ENCODE measurements at places on chromosomes 11 and 22. TPM values are rescaled to one million over a fixed set of nuclear protein-coding genes. Genes with fewer than 3 reads are reported as not detected.

ANKRD13D gene
- 32.3 TPM for total RNA-seq

TRIM49 gene
- total RNA-seq, result not detected

MPZL3 gene
- 7.4 TPM for total RNA-seq

UPK2 gene
- total RNA-seq, result not detected

POLR2L gene
- 213 TPM for total RNA-seq

DNA sequence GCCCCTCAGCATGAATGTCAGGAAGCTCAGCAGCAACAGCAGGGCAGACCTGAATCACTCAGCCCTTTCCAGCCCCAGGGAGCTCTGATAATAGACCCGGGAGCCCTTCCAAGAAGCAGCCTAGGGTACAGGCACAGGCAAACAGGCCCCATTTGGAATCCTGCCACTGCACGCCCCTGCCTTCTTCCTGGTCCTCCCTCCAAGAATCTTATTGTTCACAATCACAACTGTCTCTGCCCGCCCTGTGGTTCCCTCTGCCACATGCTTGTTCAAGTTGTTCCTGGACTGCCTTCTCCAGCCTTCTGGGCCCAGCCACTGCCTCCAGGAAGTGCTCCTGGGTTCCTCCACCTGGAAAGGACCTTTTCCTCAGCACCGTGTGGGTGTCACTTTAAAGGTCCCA is 54.6 kb downstream of the LRRC32 start:
- no peak for DNase-seq

DNA sequence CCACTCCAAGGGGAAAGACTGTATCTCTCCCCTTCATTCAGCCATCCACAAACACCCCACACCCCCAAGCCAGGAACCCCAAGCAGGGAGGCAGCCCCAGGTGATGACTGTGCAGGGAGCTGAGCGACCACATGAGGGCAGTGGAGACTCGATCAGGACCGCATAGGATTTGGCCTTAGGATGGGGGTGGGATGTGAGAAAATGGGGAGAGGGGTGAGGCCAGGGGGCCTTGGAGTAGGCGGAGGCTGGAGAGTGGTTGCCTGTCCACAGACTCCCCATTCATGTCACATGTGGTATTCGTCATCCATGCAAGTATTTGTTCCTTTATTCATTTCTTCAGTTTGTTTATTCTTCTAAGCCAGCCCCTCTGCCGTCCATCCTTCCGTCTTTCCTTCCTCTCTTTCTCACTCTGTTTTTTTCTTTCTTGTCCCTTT is 2.7 kb upstream of the RHOD start:
- no peak for DNase-seq

- DNase-seq, result no peak
Observed at GRCh38 chr11:86186386-86186785, 58.2 kb upstream of the EED start.

DNA sequence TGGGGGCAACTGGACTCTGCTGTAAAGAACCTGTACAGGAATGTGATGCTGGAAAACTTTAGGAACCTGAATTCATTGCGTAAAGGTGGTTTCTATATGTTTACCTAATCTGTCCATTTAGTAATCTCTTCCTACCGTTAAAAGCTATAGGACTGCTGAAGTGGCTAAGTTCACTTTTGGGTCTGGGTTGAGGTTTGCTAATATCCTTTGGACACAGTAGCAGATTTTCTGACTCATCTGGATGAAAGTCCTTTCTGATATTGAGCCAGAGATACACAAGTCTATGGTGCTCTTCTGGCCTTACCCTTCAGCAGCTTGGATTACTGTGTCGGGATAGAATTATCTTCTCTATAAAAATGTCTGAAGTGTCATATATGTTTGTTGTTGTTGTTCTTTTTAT is 16.9 kb downstream of the ZNF215 start:
- no peak for DNase-seq

DNA sequence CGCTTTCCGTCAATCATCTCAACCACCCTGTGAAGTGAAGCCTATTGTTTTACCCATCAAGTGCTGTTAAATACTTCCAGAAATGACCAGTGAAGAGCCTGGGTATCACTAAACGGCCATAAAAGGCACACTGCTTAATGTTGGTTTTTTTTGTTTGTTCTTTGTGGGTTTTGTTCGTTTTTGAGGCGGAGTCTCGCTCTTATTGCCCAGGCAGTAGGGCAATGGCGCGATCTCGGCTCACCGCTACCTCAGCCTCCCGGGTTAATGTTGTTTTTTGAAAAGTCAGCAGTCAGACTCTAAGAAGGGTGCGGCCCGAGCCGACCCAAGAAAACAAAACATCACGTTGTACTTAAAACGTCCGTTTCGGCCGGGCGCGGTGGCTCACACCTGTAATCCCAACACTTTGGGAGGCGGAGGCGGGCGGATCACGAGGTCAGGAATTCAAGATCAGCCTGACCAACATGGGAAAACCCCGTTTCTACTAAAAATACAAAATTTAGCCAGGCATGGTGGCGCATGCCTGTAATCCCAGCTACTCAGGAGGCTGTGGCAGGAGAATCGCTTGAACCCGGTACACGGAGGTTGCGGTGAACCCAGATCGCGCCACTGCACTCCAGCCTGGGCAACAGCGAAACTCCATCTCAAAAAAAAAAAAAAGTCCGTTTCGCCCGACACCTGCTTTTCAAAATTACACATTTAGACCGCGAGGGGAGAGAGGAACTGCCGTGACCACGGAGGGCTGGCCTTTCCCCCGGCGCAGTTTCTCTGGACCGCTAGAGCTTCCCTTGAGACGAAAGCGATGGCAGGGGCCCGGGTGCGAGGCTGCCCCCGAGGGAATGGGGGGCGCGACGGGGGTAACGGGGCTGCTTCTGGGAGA is 714 bp downstream of the CD59 start:
- DNase-seq, result no peak

- no peak for DNase-seq
Observed at GRCh38 chr11:132111316-132111715, 740.9 kb downstream of the NTM start.

DNA sequence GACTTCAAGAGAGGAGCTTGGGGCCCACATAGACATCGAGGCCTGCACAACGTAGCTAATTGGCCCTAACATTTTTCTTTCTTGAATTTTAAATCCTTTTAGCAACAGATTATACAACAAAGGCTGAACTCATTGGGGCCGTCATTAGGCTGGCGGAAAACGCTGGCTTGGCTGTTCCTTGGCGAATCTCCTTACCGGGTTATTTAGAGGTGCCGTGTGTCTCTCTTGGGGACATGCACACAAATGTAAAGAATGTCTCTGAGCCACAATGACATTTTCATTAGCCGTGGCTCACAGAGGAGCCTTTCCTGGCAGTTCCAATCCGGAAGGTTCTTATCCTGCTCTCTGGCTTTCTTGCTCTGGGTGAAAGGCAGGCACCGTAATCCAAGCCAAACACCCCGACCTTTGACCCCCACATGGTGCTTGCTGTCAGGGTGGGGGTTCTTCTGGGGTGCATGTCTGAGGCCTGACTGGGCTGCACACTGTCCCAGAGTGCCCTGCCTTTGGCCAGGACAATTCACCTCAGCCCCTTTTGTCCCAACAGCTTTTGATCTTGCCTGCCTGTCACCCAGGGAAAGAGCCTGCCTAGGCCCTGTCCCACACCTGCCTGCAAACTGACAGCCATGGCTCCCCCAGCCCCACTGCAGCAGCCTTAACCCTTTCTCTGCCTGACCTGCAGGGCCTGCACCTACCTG is 9.2 kb upstream of the FGF3 start:
- no peak for DNase-seq

GRCh38 chr22:22785316-22786065 is 102.1 kb upstream of the IGLL5 start:
- no peak for DNase-seq

GRCh38 chr22:44225091-44225689 is 44.5 kb downstream of the PARVG start:
- no peak for DNase-seq

- no peak for DNase-seq
Observed at GRCh38 chr11:117754030-117754429, 43.0 kb downstream of the DSCAML1 start.

GRCh38 chr11:10699072-10699471 is 5.5 kb upstream of the IRAG1 start:
- no peak for DNase-seq

- no peak for DNase-seq
Observed at GRCh38 chr11:15179167-15179566, 64.4 kb downstream of the INSC start.

DNA sequence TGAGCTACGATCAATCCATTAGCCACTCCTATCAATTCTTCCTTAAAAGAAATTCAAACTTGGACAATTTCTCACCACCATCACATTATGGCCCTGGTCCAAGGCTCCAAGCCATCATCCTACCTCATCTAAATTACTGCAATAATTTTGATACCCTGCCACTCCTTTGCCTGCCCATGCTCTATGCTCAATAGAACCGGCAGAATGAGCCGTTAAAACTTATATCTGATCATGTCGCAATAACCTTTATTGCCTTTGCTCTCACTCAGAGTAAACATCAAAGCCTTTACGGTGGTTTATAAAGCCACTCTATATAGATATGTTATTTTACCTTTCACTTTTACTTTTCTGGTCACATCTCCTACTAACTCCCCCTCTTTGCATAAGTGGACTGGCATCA is 2392.1 kb upstream of the RAG2 start:
- DNase-seq, result no peak

Measured in epithelial cell of proximal tubule (primary cell).